ENCODE measurements at places on chromosomes 7 and 10. TPM values are rescaled to one million over a fixed set of nuclear protein-coding genes. Genes with fewer than 3 reads are reported as not detected.

The CYP2C8 gene
- under 0.01 TPM for total RNA-seq

The HYAL4 gene
- total RNA-seq: not detected

The CHRM2 gene
- 3.0 TPM for total RNA-seq

The GRID2IP gene
- total RNA-seq: under 0.01 TPM

The KCNIP2 gene
- 1.3 TPM for total RNA-seq

The SPDYE1 gene
- total RNA-seq: under 0.01 TPM

Measured in bronchial smooth muscle cell (primary cell).